ENCODE measurements at places on chromosomes 2 and 18.

- no peak for DNase-seq
These were observed 116.7 kb downstream of the PTRHD1 start for GRCh38 chr2:24676493-24676892.

GRCh38 chr2:237695201-237695780 is 67.9 kb downstream of the LRRFIP1 start:
- DNase-seq: no peak

DNA sequence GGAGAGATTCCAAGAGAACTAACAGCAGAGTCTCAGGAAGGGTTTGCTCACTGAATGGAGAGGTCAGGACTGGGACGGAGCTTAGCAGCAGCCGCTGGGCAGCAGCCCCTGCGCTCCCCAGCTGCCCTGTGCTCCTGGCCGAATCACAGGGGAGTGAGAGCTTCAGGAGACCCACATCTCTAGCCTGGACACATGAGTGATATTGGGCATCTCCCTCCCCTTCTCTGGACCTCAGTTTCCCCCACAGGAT is 511 bp downstream of the MATN3 start:
- no peak for DNase-seq

DNA sequence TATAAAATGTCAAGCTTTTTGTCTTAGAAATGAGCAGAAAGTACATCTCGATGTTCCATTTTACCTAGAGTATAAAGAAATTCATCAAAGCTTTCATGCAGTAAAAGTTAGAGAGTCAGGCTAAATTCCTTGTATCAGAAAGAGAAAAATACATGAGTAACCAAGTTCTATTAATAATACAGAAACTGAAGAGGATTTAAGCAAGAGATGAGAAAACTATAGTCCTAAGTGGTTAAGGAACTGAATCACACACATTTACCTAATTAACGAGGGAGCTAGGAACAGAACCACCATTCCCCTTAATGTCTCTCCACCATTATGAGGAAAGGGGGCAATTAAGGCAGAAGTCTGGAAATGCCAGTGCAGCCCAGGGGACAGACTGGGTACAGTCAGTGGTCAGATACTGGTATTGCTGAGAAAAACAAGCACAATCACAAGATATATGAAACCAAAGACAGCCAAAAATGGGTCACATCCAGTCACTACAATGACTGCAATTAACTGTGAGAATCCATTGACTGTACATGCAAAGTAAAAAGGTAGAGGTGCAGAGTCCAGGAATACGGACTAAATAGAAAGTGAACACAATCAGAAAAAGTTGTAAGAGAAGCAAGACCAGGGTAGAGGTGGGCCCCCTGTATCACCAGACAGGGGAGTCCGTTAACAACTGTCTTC is 23.9 kb downstream of the MAP4K3 start:
- no peak for DNase-seq

- no peak for DNase-seq
These were observed 303.9 kb downstream of the CPS1 start for GRCh38 chr2:210860276-210860675.

DNA sequence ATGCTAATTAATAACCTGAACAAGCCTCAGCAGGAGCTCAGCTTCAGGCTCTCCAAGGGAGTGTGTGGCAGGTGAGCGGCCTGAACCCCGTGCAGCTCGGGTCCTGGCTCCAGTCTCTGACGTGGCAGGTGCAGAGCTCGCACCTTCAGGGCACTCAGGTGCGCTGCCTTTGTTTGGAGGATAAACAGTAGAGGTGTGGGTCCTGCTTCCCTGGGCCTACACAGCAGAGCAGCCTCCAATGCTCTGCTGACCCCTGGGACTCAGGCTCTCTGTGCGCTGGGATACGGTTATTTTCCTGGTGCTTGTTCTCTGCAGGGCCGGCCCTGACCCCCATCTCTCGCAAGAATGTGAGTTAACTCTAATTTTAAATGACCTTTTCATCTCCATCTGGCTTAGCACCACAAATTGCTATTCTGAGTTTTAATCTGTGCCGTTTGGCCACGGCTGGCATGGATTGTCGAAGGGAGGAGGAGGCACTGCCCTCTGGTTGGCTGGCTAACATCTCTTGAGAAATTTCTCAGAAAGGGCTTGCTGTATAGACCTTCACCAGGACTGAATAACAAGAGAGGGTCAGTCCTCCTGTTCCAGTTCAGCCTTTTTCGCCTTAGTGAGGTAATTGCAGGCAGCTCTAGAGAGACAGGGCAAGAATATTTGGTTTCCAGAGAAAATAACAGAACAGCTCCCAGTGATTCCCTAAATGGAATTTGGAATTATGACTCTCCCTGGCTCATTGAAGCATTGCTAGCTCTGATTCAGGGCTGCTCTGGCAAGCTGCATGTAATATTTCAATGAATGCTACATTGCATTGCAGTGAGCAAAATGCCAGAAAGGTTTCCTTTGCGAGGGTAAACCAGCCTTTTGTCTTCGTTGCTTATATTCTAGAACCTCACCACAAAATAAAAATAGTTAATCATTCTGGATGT is 161.8 kb downstream of the DCDC2C start:
- no peak for DNase-seq

GRCh38 chr18:69813559-69813958 is 134.1 kb downstream of the CD226 start:
- DNase-seq: no peak

- DNase-seq: peak; percentile 13
These were observed 56.1 kb upstream of the C2orf15 start for GRCh38 chr2:99085421-99085820.

DNA sequence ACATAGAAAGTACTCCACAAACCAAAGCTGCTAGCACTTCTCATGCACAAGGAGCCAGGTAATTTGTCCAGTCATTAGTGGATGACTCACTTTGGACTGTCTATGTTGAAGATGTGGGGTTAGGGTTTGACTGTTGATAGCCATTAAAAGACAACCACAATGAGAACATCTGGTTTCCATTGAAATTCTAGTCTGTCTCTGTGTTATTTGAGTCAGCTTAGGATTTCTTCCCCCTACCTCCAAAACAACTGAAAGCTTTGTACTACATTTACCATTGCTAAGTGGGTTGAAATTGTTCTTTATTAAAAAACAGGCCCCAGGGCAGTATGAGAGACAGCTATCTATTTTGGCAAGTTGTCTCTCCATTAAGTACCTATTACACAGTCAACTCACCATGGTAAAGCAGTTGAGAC is 50.2 kb upstream of the ANKRD44 start:
- no peak for DNase-seq

DNA sequence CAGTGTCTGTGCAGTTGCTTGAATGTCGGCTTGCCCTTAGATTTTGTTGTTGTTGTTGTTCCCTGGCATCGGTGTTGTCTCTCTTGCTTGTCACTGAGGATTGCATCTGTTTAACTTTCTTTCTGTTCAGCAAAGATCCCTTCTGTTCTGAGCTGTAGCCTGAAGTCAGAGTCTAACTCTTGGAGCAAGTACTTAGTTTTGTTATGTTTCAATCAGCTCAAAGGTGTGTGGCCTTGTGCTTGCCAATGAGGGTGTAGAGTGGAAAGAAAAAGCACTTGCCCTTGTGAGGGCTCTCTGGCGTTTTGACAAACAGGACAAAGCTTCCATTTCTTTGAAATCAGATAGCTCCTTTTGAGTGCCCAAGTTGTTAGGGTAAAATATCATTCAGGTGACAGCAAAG is 757.1 kb upstream of the CDH7 start:
- DNase-seq: no peak
